ENCODE measurements at places on chromosomes 3 and 15. TPM values are rescaled to one million over a fixed set of nuclear protein-coding genes. Genes with fewer than 3 reads are reported as not detected.

GRCh38 chr3:52076896-52077780, 20.8 kb upstream of the DUSP7 start:
- H3K4me3 ChIP-seq = no peak overlapping the region
- no peaks in the 10 kb centered on the region for H3K27me3 ChIP-seq
- no peaks in the 10 kb centered on the region for H3K36me3 ChIP-seq
- no peak for DNase-seq
- no peaks in the 10 kb centered on the region for H3K4me1 ChIP-seq
- H3K27ac ChIP-seq = no peak overlapping the region

- H3K36me3 ChIP-seq = no peaks in the 10 kb centered on the region
- no peaks in the 10 kb centered on the region for H3K27me3 ChIP-seq
- no peaks in the 10 kb centered on the region for H3K4me1 ChIP-seq
- H3K27ac ChIP-seq = no peak overlapping the region
- no peak for DNase-seq
Observed at GRCh38 chr3:161266731-161267150, 45.6 kb downstream of the NMD3 start.

DNA sequence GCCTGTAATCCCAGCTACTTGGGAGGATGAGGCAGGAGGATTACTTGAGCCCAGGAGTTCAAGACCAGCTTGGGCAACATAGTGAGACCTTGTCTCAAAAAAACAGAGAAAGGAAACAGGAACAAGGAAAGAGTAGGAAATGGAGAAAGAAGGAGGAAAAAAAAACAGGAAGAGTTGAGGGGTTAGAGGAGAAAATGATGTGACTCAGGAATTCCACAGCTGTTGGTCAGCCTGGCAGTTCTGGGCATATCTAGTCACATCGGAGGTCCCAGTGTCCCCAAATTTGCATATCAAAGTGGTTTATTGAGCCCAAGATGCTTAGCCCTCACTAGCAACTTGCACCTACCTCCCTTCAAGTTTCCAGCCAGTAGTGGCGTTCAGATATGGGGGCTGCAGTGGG, 18.8 kb upstream of the JMJD7 start:
- H3K27me3 ChIP-seq = no peaks in the 10 kb centered on the region
- no peak overlapping the region for H3K27ac ChIP-seq
- peaks cover 24% of the 10 kb centered on the region for H3K4me1 ChIP-seq
- peaks cover 19% of the 10 kb centered on the region for H3K36me3 ChIP-seq

ENTPD3 gene
- total RNA-seq = not detected
